C1 segment of cervical spinal cord (tissue), 14 donors: ENCODE measurements at places on chromosomes 4 and X.

DNA sequence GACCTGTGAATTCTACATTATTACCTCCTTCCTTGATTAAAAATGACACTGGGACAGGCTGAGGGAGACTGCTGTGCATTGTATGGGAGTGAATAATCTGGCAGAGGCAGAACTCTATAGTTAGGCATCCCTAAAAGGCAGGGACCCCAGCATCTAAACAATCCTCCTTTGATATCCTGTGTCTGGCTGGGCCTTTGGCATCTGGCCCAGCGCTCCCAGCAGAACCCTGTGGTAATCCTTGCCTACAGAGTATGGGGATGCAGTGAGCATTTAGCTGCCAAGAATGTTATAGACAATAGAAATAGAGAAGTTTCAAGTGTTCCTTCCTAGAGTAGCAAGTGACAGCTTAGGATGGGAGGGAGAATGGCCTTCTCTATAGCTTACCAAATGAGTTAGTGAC lies 38.5 kb downstream of the ZCCHC12 start:
- no peak for DNase-seq

DNA sequence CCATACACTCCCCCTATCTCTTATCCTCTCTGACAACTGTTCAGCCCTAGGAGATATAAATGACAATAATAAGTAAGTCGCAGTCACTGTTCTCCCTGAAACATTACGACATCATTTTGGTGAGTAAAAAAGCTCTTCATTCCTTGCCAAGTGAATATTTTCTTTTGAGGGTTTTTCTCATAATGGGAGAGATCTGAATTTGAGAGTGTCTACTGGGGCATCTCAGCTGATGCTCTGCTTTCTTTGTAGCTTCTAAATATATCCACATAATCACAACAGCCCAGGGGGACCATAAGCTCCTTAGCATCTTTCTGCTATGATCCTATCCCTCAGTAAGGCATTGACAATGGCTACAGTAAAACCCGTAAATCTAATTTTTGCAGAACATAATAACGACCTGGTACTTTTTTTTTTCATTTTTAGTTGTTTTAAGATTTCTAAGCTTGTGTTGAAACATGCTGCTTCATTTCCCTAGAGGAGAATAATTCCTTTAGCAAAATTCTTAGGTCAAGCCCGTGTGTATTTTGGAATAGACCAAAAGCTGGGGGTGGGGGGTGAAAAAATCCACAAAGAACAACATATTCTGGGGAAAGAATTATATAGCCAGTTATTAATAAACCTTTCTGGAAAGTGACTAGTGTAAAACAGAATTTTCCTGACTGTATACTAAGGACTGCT lies 78.1 kb upstream of the GPM6B start:
- no peak for DNase-seq

DNA sequence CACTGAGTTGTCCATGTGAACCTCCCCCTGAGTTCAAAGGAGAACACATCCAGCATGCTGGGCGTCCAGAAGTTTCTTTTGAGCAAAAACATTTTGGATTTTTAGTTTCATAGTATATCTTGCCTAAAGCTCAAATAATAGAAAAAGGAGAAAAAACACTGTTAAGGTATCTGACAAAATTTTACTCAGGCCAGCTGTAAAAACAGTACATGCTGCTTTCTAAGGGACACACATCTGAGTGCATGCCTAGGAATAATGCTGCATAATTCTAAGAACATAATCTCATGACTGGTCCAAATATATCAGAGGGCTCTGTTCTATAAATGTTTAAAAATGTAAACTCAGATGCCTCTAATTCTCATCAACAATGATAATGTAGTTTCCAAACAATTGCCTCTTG lies 561.3 kb upstream of the INTU start:
- DNase-seq, result no peak

DNA sequence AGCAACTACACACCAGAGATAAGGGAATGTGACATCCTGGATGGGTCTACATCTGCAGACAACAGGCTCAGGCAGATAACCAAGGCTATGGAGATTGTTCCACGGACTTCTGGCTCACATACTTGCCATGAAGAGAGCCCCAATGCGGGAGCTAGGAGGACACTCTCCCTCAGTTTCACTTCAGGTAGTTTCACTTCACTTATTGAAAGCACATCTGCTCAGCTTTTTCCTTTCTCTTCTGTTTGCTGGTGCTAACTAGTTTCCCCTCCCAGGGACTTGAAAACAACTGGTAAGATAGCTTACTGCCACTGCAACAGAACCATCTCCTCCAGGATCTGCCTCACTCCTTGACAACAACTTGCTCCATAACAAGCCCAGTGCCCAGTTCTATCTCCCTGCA lies 1.4 kb upstream of the CT47C1 start:
- no peak for DNase-seq

- no peak for DNase-seq
Observed at GRCh38 chr4:39613093-39613656, 25.5 kb downstream of the SMIM14 start.

- DNase-seq, result no peak
Observed at GRCh38 chr4:37615059-37615719, 71.0 kb downstream of the RELL1 start.

DNA sequence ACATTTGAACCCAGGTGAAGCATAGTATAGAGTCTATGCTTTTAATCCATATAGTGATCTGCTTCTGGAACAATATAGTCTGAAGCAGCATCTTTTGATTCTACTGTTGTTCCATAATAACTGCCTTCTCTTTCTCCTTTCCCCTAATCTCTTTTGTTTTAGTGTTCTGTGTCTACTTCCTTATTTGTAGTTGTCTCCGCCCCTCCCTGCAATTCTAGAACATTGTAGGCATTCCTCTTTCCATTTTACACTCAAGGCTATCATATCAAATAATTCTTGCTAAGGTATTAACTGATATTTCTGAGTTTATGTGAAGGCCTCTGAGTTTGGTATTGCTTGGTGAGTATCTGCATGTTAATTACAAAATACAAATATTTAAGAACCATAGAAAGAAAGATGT lies 11.6 kb downstream of the BLTP1 start:
- DNase-seq, result no peak

DNA sequence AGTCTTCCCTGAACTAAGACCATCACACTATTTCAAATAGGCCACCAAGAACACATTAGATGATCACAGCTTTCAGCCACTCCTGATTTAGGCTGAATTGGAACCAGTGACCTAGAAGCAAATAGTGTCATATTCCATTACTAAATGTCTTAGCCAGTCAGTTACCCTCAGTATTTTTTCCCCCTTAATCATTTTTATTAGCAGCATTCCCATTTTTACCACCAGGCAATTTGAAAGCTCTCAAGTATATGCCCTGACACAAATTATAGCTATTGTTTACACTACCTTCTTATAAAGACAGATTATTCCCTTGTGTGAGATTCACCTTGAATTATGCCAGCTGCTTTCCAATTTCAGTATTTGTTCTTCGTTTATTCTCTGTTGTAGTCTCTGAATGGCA lies 1146.9 kb downstream of the PDHA2 start:
- DNase-seq, result no peak

DNA sequence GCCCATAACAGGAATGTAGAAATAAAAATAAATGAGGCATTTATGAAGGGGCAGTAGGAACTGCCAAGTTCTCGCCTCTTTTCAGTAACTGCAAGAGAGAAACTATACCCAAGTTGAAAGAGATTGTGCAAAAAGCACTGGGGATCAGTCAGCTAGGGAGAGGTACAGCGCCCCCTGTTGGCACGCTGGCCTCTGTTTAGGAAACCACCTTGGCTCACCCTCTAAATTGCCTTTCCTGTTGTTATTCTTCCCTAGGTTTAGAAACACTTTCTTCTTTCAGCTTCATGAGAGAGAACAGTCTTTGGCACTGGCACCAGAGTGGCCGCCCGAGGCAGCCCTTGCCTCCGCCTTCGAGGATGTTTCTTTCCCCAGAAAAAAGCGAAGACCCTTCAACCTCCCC lies 348.5 kb downstream of the MID1IP1 start:
- DNase-seq, result peak; percentile 47

DNA sequence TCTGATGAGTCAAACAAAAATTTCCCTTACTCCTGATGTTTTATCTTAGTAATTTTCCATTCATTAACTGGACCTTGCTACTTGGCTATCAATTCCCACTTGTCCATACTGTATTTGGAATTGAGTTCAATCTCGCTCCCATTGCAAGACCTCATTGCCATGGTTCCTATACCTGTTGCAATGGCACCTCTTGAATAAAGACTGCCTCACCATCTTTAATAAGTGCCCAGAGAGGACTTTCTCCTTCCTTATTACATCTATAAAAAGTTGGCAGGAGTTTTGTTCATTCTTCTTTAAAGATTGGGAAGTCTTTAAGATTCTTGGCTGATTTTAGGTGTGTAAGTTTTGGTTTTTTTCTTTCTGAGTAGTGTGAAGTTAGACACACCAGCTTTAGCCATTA lies 397.4 kb downstream of the SPOCK3 start:
- DNase-seq, result no peak

- no peak for DNase-seq
Observed at GRCh38 chrX:47992095-47992380, 11.8 kb downstream of the ZNF182 start.

GRCh38 chrX:4484266-4484665 lies 770.8 kb upstream of the PRKX start:
- DNase-seq, result no peak

- no peak for DNase-seq
Observed at GRCh38 chrX:49072712-49073095, 1.1 kb downstream of the PRAF2 start.

- no peak for DNase-seq
Observed at GRCh38 chr4:170307182-170307581, 217.4 kb upstream of the AADAT start.

DNA sequence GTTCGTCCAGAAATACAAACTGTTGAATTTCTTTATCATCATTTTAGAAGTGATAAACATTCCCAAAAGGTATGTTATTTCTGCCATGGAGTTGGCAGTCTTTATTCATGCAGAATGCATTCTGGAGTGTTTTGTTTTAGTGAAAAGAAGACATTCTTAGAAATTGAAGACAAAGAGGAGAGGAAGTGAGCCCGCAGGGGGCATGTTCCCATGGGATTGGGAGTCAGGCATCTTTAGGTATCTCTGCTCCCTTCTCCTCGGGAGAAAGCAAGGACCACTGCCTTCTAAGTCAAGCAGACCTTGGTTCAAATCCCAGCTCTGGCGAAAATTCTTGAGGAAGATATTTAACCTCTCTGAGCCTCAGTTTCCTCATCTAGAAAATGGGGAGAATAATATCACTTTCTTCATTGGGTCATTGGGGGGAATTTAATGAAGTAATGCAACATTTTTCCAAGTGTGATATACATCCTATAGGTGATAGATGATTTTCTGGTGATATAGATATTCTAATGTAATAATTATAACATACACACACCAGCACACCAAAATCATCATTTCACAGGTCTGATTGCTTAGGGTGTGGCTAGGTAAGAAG lies 26.5 kb upstream of the CHRNA9 start:
- no peak for DNase-seq

DNA sequence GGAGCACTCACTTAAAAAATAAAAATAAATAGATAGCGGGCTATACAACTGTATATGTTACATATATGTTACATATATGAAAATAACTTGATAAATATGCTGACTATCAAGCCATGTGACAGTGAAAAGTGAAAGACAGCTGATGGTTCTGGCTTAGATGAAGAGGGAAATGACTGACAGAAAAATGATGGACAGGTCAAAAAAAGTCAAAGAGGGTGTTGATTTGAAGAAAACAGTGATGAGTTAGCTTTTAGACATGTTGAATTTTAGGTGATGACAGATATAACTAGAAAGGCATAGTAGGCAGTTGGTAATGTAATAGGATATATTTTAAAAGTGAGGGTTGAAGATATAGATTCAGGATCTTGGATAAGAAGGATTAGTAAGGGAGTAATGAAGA lies 37.8 kb downstream of the FBXO8 start:
- no peak for DNase-seq

GRCh38 chr4:98363431-98363830 lies 102.2 kb downstream of the RAP1GDS1 start:
- DNase-seq, result no peak

- no peak for DNase-seq
Observed at GRCh38 chr4:27005501-27005900, 144.9 kb downstream of the STIM2 start.

- DNase-seq, result no peak
Observed at GRCh38 chr4:65344278-65344825, 325.9 kb downstream of the EPHA5 start.

DNA sequence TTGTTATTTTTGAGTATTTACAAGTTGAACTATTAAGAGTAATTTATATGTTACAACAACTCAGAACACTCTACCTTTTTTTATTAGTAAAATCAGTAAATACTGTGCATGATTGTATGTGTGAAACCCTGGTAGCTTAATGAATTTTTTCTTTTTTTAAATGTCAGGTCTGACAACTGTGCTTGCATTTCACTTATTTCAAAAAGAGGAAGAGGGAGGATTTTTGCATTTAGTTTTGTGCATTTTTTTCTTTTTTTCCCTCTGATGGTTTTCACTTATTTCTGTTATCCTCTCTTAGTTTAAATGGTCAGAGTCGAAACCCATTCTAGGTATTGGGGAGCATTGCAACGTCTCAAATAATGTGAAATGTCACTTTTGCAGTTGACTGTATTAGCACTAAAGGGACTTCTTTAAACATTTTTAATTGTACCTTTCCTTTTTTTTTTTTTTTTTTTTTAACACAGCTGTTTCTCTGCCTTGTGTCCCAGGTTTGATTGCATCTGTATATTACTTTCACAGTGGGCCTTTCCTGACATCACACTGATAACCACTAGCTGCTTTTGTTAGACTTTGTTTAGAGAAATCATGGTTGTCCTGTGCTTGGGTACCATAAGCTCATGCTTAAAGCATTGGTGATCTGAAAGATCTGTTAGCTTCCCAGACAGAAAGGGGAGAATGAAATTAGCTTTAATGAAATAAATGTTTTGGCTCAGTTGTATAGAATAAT lies 28.5 kb downstream of the MOB1B start:
- DNase-seq, result no peak

DNA sequence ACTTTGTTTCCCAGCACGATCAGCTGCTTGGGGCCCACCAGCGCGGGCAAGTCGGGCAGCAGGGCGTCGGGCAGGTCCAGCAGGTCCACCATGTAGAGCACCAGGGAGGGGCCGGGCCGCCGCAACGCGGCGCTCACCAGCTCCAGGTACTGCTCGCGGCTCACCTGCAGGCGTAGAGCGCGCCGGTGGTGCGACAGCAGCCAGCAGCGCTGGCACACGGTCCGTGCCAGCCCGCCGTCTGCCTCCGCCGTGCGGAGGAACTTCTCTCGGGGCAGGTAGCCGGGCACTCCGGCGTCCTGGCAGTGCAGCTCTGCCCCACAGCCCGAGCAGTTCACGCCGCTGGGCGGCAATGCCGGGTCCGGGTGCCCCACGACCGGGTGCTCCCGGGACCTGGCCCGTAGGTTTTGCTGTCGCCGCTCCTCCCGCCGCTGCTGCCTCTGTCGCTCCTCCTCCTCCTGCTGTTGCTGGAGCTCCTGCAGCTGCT lies 527 bp downstream of the NOA1 start:
- peak; percentile 56 for DNase-seq

- DNase-seq, result no peak
Observed at GRCh38 chr4:1227816-1228215, 21.1 kb downstream of the CTBP1 start.

- no peak for DNase-seq
Observed at GRCh38 chr4:40124690-40125089, 68.0 kb downstream of the N4BP2 start.
